ENCODE measurements at places on chromosomes 11 and 22.

DNA sequence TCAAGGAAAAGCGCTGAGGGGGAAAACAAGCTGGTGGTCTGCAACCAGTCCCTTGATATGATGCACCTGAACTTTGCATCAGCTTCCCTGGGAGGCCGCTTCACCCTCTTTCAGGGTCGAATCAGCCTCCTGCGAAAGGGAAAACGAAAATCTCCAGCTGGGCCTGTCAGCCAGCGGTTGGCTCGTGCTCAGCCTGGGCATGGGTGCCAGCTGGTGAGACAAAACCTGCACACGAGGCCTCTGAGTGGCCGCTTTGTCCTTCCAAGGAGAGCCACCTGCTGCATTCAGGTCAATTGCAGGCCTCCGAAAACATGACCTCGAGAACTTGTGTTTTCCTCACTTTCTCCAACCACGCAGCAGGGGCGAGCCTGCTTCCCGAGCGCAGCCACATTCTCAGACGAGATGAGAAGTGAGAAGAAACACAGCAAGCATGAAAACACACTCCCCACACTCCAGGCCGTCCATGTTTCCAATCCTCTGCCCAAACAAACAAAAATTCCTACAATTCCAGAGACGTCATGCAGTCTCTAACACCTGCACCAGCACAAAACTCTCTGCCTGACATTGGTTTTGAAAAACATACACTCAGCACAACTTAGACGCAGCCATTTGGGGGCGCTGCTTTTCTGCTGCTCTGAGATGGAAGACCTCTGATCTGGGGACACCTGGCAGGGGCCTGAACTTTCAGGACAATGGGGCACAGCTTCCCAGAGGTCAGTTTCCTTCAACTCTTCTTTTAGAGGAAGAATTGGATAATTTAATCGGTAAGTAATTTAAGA lies 77.1 kb downstream of the DHCR7 start:
- DNase-seq: no peak

DNA sequence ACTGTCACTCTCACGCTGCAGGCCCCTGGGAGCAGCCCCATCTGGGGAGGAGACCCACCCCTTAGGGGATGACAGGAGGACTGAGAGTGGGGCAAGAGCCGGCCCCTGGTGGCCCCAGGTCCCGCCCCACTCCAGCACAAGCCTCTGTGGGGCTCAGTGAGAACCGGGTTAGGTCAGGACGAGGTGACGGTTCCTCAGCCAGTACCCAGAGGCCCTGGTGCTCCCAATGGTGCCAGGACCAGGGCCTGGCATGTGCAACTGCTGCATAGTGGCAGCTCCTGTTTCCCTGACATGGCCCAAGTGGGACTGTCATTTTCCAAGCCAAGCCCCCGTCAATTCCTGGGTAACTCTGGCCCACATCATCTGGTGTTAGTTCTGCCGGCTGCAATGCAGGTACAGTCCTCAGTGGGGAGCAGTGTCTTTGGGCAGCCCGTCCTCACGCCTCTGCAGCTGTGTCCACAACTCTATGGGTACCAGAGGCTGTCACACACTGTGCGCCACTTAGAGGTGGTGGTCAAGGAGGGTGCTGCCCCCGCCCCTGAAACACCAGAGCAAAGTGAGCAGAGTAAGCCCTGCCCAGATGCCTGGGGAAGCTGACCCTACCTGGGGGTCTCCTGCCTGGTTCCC lies 15.9 kb downstream of the CHID1 start:
- DNase-seq: no peak

DNA sequence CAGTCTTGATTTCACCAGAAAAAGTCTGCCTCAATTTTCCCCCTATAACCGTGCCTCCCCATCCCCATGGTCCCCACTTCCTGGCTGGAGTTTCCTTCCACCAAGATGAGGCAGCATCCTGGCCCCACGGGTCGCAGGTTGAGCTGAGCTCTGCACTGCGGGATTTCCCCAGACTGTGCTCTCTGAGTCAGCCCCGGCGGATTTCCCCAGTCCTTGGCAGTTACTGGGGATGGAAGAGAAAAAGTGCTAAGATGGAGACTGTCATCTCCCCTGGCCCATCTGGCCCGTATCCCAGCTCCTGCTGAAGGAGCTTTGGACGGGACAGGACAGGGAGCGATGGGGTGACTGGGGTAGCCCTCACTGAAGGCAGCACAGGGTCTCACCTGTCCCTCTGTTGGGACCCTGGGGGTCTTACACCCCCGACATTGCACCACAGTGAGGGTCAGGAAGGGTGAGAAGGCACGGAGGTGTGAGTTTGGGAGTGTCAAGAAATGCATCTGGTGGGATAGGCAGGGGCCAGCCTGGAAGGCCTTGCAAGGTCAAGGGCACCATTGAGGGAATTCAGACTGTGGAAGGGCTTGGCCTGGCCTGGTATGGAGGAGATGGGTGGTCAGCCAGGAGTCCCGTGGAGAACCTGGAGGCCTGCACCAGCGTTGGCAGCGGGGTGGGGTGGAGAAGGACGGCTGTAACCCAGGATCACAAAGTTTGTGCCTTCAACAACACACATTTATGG lies 36.5 kb downstream of the NADSYN1 start:
- peak; percentile 59 for DNase-seq

DNA sequence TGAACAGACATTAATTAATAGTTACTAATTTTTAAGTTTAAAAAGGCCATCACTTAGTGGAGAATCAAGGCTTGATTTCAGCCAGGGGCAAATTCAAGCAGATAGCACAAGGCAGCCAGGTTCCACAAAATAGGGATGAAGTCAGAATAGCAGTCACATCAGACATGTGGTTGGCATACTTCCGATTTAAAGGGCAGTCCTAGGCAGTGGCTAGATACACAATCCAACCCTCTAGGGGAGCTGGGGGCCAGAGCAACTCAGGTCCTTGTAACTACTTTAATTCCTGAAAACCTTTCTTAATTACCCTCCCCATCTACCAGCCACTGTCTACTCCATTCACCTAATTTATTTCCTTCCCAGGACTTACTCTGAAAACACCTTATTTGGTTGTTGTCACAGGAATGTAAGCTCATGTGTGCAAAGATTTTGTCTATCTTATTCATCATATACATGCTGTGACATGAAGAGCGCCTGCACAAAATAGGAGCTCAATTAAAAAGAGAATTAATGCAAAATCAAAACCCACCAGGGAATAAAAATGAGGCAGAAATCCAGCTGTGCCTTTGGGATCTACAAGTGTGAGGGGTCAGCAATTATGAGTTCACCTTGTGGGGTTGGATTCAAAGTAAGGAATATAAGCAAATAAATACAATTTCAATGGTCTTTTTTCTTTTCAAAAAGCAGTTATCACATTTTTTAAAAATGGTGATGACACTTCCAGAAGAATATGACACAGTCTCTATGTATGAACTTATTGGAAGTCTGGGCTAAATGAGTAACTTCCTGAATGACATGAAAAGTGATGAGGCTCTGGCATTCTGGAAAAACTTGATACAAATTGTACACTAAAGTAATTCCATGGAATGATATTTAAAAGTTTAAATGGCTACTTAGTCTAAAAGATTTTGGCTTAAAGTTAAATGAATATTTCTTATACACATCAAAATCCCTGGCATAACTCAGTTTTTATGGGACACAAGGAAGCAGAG lies 53.8 kb downstream of the COPB1 start:
- DNase-seq: peak; percentile 17

GRCh38 chr11:89490981-89491690 lies at the start of gene NOX4:
Gene NOX4, minus strand, starts transcription at chr11:89491375. Its CDS starts 129 bp downstream, at chr11:89491246.
- DNase-seq: peak; percentile 4

- DNase-seq: no peak
These were observed 40.2 kb downstream of the LMO1 start for GRCh38 chr11:8223513-8223900.

GRCh38 chr11:93484716-93485115 lies 58.5 kb downstream of the SMCO4 start:
- no peak for DNase-seq

DNA sequence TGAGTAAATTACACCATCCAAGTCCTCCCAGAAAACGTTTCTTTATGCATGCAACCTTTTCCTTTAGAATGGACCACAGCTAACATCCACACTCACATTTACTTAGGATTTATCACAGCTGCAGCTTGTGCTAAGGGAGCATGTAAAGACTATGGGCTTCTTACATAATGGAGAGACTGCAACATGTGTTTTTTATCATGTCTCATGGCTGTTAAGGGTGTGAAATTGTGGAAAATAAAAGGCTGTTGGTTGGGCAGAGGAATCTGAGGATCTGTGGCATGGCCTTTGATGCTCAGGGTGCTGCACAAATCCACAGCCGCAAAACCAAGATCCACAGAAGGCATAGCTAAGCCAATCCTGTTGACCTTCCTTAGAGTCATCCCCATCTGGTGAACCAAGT lies 112.0 kb upstream of the MTNR1B start:
- no peak for DNase-seq

GRCh38 chr11:92572559-92572958 lies 347.9 kb downstream of the FAT3 start:
- no peak for DNase-seq

- no peak for DNase-seq
These were observed at the start of gene CDHR5 for GRCh38 chr11:624705-625635. Gene CDHR5, minus strand, starts transcription at chr11:624955. Its CDS starts 53 bp downstream, at chr11:624902.

GRCh38 chr22:44407171-44407986 lies 90.7 kb downstream of the RTL6 start:
- DNase-seq: no peak

DNA sequence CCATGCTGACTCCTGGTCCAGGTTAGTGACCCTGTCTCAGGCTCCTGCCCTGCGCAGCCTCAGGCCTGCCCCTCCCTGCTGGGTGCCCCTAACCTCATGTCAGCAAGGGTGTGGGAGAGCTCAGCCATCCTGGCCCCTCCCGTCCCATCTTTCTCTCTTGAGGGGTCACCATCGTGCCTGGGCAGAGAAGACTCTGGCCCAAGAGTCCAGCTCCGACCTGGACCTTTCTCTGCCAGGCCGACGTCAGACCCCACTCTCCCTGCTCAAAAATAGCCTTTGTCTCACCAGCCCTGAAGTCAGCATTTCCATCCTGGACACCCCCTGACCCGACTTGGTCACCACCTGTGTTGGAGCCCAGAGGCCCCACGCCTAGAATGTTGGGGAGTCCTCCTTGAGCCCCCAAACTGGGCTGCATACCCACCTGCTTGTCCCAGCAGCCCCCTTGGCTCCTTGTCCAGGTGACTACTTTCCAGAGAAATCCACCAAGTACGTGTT lies 4.9 kb downstream of the SCGB1C1 start:
- DNase-seq: no peak

- DNase-seq: no peak
These were observed 164.7 kb downstream of the DSCAML1 start for GRCh38 chr11:117632306-117632705.

DNA sequence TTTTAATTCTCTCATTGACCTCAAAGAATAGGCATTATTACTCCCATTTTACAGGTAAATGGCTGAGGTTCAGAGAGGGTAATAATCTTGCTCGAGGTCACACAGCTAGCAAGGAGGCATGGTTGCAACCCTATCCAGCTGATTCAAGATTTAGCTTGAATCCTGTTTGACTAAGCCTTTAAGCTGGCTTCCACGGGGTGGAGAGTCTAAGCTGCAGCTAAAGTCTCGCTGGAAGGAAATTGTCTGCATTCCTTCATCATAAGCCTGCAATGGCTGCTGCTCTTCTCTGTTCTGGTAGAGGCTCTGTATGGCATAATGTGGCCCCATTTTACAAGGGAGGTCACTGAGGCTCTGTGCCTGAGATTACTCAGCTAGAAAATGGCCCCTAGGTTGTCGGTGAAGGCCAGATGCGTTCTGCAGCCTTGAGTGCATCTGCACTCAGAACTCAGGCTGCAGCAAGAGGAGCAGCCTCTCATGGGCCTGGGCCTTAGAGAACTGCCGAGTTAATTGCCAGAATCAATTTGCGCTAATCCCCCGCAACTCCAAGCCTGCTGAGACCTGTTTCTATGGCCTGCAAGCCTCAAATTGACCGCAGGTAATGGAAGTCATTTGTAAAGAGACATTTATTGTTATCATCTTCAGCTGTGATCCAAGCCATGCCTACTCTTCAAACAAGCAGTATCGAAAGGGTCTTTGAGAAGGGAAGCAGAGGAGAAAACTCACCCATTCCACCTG lies 44.1 kb upstream of the SEZ6L start:
- DNase-seq: no peak

GRCh38 chr11:94876645-94877442 lies 96.5 kb downstream of the CWC15 start:
- peak; percentile 89 for DNase-seq

- peak; percentile 53 for DNase-seq
These were observed 3.8 kb upstream of the OR5A2 start for GRCh38 chr11:59429924-59430516.

DNA sequence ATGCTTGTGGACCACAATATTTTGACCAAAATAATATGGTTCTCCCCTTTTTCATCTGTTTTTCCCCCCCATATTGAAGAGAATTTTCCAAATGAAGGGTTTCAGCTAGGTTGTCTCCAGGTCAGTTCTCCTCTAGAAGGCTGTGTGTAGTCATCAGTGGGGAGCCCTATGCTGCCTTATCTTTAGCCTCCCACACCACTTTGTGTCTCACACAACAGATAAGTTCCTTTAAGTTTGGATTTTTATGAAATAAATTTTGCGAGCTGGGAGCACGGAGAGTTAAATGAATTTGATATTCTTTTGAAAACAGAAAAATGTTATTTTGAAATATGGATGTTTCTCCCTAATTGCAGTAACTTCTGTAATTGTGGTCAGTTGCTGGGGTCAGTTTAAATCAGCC lies 28.9 kb downstream of the PAX6 start:
- DNase-seq: no peak

DNA sequence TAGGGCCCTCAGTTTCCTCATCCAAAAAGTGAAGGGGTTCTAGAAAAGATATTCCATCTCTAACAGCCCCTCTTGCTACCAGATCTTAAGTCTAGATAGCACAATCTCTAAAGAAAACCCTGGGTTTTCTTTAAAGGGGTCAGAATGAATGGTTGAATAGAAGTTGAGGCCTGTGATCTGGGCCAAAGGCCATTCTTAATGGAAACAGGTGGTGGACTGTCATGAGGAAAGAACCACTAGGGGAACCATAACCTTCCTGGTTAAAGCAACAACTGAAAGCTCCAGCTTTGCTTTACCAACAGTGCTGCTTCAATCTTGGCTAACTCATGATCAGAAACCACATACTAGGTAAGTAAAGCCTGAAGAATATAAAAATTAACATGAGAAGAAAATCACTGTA lies 1.8 kb downstream of the CELF1 start:
- DNase-seq: peak; percentile 50

- peak; percentile 14 for DNase-seq
These were observed 43.7 kb downstream of the MED15 start for GRCh38 chr22:20550851-20551744.

- DNase-seq: no peak
These were observed 49.5 kb upstream of the RRM1 start for GRCh38 chr11:4044976-4045646.

DNA sequence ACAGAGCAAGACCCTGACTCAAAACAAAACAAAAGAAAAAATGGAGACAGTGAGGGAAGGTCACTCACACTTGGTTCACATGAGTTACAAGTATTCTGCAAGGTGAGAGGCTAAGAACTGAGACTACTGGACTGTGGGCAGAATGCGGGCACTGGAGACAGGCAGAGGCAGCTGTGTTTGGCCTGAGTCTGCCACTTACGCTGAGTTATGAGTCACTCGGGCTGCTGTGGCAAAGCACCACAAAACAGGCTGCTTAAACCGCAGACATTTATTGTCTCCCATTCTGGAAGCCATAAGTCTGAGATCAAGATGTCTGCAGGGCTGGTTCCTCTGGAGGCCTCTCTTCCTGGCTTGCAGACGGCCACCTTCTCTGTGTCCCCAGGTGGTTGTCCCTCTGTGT lies 122.8 kb downstream of the SHANK2 start:
- peak; percentile 9 for DNase-seq

Measured in ACHN (cell line).